Activated CD4-positive, alpha-beta T cell treated with anti-CD3 and anti-CD28 coated beads for 48 hours (primary cell): ENCODE measurements at places on chromosomes 6 and 20.

GRCh38 chr6:36839749-36840431, 646 bp upstream of the CPNE5 start:
- peak; percentile 52 for DNase-seq

DNA sequence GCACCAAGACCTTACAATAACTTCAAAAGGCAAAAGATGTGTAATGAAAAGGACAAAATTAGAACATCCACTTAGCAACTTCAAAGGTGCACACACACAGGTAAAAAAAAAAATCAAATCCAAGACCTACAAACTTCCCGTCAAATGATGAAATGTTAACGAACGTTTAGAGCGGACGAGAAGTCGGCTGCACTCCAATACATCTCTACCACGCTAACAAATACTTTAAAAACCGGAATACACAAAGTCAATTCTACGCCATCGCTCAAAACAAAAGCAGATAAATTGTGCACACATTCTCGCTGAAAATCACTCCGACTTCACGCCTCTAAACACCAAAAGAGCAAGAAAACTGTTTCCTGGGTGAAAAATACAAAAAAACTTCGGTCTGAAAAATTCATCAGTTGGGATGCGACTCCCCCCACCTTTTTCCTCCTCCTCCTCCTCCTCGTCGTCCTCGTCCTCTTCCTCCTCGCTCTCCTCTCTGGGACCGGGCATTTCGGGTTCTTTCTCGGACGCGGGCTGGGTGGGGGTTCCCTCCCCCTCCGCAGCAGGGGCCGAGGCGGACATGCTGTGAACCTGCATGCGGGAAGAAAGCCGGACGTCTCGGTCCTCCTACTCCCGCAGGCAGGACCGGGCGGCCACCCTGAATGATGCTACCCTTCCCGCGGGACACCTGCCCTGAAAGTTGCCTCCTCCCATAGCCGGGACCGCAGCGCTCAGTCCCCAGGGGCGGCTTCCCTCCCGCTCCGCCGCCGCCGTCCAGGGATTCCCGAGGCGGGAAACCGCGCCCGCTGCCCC, 712 bp downstream of the DEK start:
- DNase-seq = peak; percentile 49

DNA sequence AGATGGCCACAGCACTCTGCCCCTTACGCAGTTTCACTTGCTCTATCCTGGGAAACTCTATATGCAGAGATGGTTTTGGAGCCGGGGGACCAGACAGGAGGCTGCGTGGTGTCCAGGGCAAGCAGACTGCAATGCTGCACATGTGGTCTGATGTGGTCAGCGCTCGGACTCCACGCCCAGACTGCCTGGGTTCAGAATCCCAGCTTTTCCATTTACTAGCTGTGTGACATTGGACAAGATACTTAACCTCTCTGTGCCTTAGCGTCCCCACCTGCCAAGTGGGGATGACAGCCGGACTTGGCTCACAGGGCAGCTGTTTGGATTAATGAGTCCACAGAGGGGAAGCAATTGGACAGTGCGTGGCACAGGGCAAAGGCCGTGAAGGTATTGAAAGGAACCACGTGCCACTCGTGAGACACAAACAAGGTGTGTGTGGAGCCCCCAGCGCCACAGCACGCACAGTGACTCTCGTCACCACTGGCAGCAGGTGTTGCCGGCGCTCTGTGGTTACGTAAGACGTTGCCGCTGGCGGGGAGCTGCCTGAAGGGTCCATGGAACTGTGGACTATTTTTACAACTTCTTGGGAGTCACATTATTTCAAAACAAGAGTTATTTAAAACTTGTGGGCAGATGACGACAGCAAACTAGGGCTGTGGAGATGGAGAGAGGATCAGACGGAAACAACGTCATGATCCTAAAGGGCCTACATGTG, 201.4 kb downstream of the PREX1 start:
- no peak for DNase-seq

DNA sequence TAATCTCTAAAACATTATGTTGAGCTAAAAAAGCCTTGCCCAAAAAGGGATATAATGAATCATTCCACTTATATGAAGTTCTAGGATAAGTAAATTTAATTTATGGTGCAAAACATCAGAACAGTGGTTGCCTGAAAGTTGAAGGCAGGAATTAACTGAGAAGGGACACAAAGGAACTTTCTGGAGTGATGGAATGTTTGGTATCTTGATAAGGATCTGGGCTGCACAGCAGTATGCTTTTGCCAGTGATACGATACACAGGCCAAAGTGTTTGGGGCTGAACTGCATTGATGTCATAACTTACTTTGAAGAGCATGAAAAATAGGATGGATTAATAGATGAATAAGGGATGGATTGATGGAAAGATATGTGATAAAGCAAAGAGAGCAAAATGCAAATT, 146.1 kb upstream of the LRFN2 start:
- DNase-seq = no peak

DNA sequence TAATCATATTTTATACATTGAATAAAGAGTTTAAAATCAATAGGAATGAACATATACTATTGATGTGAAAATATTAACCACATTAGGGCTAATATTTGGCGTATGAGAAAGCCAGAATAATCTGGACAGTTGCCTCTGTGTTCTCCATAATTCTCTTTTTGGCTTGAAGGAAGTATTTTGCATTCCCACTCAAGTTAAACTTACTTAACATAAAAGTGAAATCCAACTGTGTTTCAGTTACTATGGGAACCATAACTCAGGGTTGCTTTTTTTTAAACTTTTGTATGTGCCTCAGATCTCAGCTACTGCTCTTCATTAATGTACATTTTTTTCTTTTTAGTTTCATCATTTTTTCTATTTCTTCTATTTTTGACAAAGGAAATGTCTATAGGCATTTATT, 479.8 kb downstream of the NKAIN2 start:
- no peak for DNase-seq

- peak; percentile 35 for DNase-seq
Observed at GRCh38 chr20:10217721-10218410, 764 bp upstream of the SNAP25 start.

- no peak for DNase-seq
Observed at GRCh38 chr20:43878776-43879175, 35.9 kb upstream of the TOX2 start.

- DNase-seq = no peak
Observed at GRCh38 chr6:153595903-153596302, 443.1 kb upstream of the OPRM1 start.
